ENCODE measurements at places on chromosomes 12 and 14.

DNA sequence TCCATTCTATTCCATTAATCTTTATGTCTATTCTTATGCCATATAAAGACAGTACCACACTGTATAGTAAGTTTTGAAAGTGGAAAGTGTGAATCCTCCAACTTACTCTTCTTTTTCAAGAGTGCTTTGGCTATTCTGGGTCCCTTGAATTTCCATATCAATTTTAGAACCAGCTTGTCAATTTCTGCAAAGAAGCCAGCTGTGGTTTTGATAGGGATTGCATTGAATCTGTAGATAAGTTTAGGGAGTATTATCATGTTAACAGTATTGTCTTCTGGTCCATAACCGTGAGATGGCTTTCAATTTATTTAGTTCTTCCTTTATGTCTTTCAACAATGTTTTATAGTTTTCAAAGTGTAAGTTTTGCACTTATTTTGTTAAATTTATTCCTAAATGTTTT, 34.2 kb upstream of the GCH1 start:
- DNase-seq: no peak

DNA sequence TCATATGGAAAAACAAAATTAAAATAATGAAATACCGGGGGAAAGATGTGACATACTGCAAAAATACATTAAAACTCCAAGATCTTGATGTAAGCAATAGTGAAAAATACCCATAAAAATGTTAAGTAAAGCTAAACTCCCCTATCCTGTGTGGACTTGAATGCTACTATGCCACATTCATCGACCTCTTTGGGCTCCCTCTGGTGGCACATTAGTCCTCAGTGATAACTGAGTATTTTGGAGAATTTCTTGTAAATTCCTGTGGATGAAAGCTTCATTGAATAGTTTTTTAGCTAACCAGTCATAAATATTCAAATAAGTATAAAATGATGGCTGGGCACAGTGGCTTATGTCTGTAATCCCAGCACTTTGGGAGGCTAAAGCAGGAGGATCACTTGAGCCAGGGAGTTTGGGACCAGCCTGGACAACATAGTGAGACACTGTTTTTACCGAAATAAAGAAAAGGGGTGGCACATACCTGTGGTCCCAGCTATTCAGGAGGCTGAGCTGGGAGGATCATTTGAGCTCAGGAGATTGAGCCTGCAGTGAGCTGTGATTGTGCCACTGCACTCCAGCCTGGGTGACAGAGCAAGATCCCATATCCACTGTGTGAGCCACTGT, 42.4 kb upstream of the SGPP1 start:
- peak; percentile 34 for DNase-seq

DNA sequence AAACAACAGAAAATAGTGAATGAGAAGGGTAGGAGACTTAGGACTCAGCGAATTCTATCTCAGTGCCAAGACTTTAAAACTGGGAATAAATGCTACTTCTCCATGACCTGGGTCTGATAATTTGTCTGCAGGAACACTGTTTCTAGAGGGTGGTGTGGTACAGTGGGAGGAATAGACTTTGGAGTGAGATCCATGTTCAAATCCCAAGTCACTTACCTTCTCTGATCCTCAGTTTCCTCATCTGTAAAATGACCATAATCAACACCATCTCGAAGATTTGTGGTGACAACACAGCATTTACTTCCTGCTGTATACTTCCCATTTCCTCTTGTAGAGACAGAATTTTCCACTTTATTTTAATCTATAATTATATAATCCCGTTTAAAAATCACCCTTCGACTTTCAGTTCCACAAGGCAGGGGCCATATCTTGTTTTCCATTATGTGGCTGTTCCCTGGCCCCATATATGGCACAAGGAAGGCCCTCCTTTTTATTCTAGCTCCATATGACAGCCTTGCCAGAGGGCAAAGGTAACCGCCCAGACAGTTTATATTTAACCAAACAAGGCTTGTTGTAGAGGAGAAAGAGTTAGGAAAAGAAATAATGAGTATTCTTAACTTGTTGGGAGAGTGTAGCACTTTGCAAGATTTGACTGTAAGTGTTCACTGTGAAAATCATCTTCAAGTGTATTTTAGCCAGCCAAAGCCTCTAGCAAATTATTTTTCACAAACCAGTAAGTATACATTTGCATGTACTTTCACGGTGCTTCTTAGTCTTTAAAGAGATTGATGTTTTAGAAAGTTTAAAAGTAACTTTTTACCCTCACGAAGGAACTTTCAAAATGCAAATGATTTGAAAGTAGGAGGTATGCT, 243.1 kb downstream of the AKAP6 start:
- no peak for DNase-seq

DNA sequence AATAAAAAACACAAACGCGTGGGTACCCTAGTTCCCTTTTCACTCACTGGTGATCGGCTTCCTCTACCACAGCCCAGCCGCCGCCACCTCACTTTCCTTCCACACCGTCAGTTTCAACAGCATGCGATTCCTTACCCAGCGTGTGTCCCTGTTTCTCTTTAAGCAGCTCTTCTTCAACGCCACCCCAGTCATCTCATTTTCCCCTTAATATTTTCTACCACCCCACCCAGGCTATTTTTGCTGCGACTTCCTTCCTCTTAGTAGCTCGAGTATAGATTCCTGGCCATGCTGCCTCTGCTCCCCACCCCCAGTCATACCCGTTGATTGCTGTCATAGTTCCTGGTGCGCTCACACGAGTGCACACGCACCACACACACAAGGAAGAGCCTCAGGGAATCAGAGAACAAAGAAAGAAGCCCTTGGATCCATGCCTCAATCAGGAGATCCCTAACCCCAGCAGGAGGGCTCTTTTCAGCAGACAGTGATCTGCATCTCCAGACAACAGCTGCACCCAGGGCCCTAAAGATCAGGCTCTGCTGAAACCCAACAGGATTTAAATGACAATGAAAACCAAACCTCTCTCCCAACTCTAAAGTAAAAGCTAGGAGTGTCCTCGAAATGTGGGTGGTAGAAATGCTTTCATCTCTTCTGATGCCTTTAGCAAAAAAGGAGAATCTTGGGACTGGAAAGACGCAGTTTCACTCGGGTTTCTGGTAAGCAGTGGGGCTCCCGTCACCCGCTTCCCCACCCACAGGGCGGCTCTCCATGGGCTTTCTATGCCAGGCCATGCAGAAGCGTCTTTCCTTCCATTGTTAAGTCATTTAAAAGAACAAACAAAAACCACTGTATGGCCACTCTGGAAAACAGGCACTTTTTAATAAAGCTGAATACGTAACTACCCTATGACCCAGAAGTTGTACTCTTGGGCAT, 23.8 kb downstream of the VPS37B start:
- peak; percentile 68 for DNase-seq

DNA sequence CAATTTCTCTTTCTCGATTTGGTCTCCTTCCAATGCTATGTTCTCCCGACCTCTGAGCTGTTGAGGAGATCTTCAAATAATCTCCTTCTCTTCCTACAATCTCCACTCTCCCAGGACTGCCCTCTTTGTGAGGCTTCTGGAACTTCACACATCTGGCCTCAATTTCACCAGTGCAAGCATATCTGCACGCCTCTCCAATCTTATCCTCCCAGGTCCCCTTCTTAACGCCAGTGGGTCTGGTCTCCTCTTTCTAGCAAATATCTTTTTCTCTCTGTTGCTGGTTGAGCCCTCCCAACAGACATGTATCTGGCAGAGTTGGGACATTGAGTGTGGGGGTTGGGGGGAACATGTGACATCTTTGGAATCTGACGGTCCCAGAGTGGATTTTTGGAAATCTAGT, 17.9 kb downstream of the RTL1 start:
- no peak for DNase-seq
